ENCODE measurements at places on chromosomes 7 and 10.

DNA sequence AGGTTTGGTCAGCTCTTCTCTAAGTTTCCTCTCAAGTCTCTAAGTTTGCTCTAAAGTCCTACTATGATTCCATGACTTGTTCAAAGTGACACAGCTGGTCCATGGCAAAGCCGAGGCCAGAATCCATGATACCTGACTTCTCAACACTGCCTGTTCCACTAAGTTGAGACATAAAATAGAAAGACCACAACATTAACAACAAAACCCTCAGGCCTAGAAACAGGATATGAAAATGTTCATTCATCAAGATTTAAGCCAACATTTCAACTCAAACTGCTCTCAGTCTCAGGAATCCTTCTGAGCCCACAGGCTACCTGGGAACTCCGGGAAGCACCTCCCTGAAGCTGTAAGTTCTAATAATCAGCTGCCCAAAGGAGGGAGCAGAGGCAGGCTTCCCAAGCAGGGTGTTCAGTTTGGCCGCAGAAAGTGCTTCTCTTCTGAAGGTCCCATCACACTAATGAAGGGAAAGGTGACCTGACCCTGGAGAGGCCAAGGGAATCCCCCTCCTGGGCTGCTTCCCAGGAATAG lies 62.9 kb downstream of the STK17A start:
- DNase-seq, result no peak

DNA sequence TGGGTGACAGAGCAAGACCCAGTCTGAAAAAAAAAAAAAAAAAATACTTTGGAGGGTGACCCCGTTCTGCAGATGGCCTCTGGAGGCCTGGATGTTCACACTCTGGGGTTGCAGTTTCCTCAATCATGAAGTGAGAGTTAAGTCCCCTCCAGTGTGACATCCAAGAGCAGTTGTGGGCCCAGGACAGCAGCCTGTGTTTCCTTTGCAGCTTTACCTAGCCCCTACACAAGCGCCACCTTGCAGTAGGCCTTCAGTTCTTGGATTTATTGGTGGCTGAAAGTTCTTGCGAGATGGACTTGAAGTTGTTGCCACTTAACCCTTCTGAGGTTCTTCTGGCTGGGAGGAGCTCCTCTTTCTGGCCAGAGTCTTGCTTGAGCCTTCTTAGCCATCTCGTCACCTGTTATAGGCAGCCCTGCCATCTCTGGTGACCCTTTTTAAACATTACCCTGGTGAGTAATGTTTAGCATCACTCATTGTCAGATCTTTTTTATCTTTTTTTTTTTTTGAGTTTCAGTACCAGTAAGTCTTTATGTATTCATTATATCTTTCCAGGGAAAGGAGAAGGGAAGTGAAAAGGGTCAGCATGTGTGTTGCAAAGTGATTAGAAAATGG lies 3.4 kb upstream of the ACTR3C start:
- DNase-seq, result no peak

GRCh38 chr7:112143136-112143535 lies 63.1 kb downstream of the DOCK4 start:
- no peak for DNase-seq

DNA sequence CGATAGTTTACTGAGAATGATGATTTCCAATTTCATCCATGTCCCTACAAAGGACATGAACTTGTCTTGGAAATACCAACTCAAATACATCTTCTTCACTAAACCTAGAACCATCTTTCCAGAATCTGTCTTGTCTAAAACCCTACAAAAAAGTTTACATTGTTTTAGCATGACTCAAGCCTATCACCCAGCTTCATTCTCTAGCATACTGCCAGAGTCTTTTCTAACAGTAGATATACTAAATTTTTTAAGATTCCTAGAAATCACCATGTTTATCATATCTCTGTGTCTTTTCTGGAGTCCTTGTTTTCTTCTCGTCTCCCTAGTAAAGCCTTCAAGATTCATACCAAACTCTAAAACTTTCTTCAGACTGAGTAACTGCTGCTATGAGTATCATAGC lies 129.7 kb downstream of the SEMA3E start:
- peak; percentile 6 for DNase-seq

- no peak for DNase-seq
Observed at GRCh38 chr7:22639396-22639795, 87.6 kb upstream of the IL6 start.

- no peak for DNase-seq
Observed at GRCh38 chr7:47394751-47395252, 187.1 kb downstream of the TNS3 start.

- DNase-seq, result peak; percentile 84
Observed at GRCh38 chr7:15461576-15461975, 100.2 kb downstream of the AGMO start.

- no peak for DNase-seq
Observed at GRCh38 chr7:141160246-141160860, 86.5 kb downstream of the TMEM178B start.

- DNase-seq, result no peak
Observed at GRCh38 chr10:11180228-11180627, 162.6 kb downstream of the CELF2 start.

- peak; percentile 85 for DNase-seq
Observed at GRCh38 chr7:139725077-139725476, 52.7 kb downstream of the HIPK2 start.

- no peak for DNase-seq
Observed at GRCh38 chr7:4871930-4872675, 10.3 kb upstream of the PAPOLB start.

DNA sequence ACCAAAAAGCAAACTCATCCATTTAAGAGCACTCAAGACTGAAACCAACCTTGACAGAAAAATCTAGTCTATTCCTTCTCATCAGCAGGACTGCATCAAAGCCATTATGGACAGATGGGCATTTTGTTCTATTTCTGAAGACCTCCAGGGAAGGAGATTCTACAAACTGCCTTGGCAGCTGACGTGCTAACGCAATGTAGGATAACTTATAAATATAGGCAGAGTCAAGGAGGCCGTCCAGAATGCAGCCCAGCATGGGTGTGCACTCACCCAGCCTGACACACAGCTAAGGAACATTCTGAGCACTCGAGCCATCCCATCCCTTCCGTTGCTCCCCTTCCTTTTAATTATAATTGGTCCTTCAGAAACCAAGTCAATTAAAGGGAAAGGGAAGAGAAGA lies 25.3 kb upstream of the NEBL start:
- DNase-seq, result no peak

- DNase-seq, result peak; percentile 72
Observed at GRCh38 chr7:140810830-140811556, 113.7 kb downstream of the BRAF start.

DNA sequence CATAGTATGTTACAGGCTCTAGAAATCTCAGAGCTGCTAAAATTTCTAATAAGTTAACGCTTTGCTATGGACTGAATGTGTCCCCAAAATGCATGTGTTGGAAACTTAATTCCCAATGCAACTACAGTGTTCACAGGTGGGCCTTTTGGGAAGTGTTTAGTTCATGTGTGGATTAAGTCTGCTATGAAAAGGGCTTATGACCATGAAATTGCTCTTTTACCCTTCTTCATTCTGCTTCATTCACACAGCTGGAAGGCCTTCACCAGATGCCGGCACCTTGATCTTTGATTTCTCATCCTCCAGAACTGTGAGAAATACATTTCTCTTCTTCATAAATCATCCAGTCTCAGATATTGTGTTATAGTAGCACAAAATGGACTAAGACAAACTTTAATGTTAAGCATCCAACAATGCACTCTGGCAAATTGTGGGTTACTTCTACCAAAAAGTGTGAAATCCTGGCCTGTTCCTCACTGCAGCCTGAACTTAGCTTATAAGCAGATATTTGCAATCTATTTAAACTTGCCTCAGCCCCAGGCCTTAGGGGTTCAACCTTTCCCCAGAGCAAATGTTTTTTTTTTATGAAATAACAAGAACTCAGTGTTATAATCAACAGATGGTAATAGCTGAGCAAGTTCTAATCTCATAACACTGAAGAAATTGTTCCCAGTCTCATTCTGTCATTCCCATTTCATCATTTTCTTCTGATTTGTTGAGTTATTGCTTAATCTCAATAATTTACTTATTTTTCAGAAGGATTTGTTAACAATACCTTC lies 523.6 kb downstream of the KIF20B start:
- no peak for DNase-seq

- DNase-seq, result no peak
Observed at GRCh38 chr10:113241599-113242360, 291.7 kb downstream of the TCF7L2 start.

GRCh38 chr7:55067748-55068147 lies 48.9 kb downstream of the EGFR start:
- DNase-seq, result no peak

- DNase-seq, result peak; percentile 72
Observed at GRCh38 chr7:128022631-128023532, 8.4 kb downstream of the LRRC4 start.

DNA sequence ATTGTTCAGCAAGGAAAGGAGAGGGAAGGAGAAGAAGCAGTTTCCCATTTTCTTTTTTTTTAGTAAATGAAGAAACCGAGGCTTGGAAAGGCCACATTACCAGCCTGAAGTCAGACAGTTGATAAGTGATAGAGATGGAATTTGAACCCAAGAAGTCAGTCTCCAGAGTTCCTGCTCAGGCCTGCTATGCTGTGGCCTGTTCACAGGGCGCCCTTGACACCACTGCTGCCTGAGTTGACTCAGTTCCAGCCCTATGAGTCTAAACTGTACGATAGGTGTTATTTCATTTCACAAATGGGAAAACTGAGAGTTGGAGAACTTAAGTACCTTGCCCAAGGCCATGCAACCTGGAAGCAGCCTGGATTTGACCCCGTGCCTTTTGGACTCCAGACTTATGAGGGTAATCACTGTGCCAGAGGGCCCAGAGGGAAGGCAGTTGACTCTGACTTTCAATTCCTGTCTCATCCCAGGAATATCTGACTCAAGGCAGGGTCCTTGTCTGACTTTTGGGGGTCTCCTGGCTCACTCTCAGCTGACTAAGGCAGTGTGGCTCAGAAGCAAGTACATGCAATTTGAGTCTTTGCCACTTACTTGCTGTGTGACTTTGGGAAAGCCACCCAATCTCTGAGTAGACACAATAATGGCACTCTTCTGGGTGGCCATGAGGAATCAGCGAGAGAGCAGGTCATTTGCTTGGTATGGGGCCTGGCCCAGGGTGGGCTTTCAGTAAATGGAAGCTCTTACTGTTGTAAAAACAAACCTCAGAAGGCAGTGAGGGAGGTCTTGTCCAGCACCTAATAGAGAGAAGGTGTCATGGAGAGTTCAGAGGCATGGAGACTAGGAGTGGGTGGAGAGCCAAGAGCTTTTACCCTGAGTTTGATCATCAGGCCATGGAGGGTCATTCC lies 17.9 kb upstream of the RBM20 start:
- no peak for DNase-seq

- peak; percentile 100 for DNase-seq
Observed at GRCh38 chr7:135745703-135746312, 2.8 kb downstream of the FAM180A start.

DNA sequence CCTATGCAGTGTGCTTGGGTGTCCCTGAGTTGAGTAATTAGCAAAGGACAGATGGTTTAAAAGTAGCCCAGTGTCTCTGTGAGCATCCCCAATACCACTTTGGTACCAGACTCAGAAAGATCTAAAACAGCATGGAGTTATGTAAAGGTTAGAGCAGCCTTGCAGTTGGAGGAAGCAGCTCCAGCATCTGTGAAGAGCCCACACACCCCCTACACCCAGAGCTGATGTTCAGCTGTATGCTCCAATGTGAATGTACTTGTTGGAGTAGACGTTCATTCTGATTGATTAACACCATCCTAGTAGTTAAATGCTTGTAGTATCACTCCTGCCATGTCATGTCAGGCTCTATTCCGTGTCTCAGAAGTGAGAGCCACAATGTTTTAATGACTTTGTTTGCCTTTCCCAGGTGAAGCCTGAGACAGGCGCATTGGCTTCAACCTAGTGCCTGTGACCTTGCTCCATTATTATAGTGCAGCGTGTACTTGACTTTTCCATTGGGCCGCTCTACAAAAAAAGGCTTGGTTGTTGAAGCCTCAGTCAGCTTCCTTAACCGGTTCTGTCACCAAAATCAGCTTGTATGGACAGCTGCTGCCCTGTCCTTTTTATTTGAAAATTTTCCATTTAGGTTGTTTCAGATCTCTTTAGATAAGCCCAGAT lies 154.2 kb downstream of the LCOR start:
- no peak for DNase-seq

DNA sequence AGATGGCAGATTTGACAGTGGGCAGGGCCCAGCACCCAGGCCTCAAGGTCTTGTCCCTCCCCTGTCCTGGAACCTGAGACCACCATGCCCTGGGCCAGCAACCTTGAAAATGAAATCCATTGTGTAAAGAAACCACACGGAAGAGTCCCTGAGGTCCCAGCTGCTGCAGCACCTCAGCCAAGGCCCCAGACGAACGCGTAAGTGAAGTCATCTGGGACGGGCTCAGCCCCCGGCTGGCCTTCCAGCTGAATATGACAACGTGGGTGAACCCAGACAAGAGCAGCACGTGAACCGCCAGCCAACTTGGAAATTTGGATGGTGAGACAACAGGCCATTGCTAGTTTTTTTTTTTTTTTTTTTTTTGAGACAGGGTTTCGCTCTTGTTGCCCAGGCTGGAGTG lies 70.3 kb downstream of the CYTH3 start:
- DNase-seq, result no peak

GRCh38 chr7:5172196-5172775 lies 17.7 kb upstream of the WIPI2 start:
- no peak for DNase-seq

GRCh38 chr7:27782849-27783248 lies 42.9 kb downstream of the TAX1BP1 start:
- peak; percentile 69 for DNase-seq

- no peak for DNase-seq
Observed at GRCh38 chr7:74020390-74020789, 7.6 kb upstream of the ELN start.

- no peak for DNase-seq
Observed at GRCh38 chr10:83274088-83274487, 865.2 kb upstream of the GHITM start.

GRCh38 chr7:34133983-34134782 lies 228.8 kb downstream of the BMPER start:
- peak; percentile 88 for DNase-seq

- DNase-seq, result no peak
Observed at GRCh38 chr10:94363251-94363565, 469 bp upstream of the NOC3L start.

- no peak for DNase-seq
Observed at GRCh38 chr7:124338861-124339260, 306.0 kb upstream of the TMEM229A start.

GRCh38 chr10:59585046-59585700 lies 124.5 kb downstream of the SLC16A9 start:
- DNase-seq, result no peak
